ENCODE measurements at places on chromosomes 12 and 14. TPM values are rescaled to one million over a fixed set of nuclear protein-coding genes. Genes with fewer than 3 reads are reported as not detected.

Gene GPR162
- 5.6 TPM for polyA plus RNA-seq

Gene MAPKAPK5
- polyA plus RNA-seq = 36.9 TPM

Gene ADSS1
- polyA plus RNA-seq = 1.3 TPM

DNA sequence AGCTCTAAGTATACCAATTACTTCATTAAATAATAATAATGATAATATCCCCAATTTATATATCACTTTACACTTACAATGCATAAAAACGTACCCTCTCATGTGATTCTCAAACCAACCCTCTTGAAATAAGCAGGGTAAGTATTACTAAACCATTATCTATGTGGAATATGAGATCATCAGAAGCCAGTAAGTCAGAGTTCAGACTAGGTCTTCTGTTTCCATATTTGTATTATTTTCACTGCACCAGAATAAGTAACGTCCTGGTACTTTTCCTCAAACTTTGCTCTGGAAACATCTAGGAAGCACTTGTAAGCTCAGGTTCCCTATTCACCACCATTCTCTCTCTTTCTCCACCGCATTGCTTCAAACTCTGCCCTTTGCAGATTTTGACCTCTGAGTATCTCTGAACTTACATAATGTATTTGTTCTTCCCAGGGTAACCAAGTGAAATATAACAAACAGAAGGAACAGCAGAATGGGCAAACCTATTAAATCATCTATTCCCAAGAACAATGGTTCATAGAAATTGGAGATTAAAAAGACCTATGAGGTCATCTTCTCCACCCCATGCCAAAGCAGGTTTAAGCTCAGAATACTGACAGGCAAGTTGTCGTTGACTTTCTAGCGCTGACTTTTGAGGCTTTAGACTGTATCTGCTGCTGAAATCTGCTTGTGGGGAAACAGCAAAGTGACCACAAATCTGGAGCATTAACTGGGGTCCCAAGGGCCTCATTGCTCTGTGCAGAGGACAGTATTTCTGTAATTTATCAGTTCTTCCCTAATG lies 161.3 kb upstream of the FAR2 start:
- DNase-seq = no peak

DNA sequence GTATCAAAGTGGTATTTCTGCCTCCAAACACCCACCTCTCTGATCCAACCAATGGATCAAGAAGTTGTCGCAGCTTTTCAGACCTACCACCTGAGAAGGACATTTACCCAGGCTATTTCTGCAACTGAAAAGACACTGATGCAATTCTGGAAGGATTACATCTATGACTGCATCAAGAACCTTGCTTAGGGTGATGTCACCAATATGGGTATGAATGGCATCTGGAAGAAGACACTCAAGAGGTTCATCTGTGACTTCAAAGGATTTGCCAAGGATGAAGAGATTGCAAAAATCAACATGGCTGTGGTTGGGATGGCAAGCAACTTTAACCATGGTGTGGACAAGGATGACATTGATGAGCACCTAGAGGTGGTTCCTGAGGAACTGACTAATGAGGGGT lies 154.2 kb downstream of the PCNX1 start:
- peak; percentile 21 for DNase-seq

- no peak for DNase-seq
Measured at GRCh38 chr12:24418157-24418556, 468.7 kb upstream of the SOX5 start.

DNA sequence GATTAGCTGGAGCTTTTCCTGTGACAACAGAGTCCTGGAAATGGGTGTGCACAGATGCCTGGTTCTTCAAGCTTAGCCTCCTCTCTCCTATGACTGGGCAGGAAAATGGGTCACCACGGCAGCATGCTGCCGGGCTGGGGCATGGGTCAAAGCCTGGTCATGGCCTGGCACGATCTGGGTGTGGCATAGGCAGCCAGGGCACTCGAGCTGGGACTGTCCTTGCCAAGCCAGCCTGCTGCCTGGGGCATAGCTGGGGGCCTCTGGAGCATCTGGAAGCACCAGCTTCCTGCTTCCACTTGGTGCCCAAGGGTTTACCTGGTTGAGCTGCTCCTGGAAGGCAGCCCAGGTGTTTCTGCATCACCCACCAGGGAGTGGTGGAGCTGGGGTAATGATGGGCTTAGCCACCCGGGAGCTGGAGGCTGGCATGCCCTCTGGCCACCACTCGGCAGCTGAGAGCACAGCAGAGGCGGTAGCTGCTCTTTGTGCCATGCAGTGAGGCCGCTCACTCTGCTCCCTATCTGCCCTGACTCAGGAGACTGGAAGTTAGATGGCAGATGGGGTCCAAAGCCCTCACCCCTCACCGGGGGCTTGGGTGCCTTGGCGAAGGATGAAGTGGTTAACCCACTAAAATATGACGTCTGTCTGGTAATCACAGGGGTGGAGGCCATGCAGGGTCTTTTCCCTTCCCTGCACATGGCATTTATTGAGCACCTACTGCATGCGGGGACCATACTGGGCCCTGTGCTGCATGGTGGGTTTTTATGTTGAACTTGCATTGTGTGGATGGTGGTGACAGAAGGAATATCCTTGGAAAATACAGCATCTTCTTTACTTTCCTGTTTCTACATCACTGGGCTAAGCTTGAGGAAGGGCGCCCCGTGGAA lies 1.7 kb downstream of the OTUB2 start:
- no peak for DNase-seq

Measured in fibroblast of lung (primary cell).